ENCODE measurements at places on chromosomes 4 and X.

- no peak for DNase-seq
These were observed 77.0 kb downstream of the COQ2 start for GRCh38 chr4:83207497-83208101.

DNA sequence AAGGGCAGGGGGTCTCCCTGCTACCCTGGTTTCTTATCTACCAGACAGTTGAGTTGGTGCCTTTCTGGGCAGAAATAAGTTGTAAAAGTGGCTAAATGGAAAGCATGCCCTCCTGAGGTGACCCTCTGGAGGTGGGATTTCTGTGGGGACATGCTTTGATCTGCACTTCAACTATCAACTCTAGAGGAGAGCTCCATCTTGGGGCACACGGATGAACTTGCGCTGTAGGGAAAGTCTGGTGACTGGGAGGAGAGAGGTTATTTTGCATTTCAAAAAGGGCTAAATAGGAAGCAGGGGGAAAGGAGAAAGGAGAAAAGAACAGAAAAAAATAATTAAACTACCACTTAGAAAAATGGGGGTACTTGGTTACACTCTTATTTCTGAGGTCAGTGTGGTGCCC lies 12.7 kb upstream of the RHOXF2B start:
- DNase-seq: no peak

- DNase-seq: no peak
These were observed 231.8 kb downstream of the GRID2 start for GRCh38 chr4:92535599-92535998.

DNA sequence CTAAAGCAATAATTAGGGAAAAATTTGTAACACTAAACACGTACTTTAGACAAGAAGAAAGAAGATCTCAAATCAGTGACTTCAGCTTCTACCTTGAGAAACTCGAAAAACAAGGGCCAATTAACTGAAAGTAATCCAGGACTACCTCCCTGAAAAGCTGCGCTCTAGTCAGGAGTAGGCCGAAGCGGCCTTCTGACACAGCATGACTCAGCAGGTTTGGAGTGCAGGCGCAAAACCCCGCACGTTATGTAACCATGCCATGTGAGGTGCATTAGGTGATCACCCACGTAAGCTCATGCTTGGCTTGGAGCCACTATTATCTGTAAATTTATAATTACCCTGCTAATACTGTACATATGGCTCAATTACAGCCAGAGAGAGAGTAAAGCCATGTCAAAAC lies 52.8 kb upstream of the CCDC149 start:
- no peak for DNase-seq

GRCh38 chr4:82784681-82785610 lies 13.7 kb downstream of the SCD5 start:
- no peak for DNase-seq

DNA sequence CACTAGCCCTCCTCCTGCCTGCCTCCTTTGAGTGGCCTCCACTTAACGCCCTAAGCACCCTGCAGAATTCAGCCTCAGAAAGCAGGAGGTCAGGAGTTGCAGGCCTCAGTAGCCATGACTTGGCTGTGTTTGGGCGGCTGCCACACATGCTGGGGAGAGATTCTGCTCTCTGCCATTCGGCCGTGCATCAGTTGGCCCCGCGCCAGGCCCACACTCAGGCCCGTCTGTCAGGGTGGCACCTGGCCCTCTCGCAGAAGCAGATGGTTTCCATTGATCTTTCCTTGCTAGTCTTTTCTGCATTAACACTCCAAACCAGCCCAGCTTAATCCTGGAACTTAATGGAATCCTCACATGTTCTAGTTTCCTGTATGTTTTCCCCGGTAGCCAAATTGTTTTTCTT lies 30.7 kb upstream of the ATP6AP2 start:
- DNase-seq: no peak

DNA sequence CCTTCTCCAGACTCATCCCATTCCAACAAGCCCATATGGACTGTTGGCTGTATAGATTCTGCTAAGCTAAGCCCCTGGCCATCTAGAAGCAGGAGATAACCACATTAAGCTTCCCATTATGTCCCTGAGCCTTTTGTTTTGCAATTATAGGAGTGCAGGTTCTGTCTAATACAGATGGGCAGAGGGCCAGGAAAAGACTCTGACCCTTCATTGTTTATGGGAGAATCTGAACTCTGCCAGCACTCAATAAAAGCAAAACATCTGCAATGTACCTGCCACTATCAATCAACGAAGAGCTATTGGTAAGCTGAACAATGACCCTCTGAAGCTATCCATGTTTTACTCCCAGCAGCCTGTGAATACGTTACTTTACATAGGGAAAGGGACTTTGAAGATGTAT lies 207.3 kb upstream of the CLNK start:
- DNase-seq: no peak

DNA sequence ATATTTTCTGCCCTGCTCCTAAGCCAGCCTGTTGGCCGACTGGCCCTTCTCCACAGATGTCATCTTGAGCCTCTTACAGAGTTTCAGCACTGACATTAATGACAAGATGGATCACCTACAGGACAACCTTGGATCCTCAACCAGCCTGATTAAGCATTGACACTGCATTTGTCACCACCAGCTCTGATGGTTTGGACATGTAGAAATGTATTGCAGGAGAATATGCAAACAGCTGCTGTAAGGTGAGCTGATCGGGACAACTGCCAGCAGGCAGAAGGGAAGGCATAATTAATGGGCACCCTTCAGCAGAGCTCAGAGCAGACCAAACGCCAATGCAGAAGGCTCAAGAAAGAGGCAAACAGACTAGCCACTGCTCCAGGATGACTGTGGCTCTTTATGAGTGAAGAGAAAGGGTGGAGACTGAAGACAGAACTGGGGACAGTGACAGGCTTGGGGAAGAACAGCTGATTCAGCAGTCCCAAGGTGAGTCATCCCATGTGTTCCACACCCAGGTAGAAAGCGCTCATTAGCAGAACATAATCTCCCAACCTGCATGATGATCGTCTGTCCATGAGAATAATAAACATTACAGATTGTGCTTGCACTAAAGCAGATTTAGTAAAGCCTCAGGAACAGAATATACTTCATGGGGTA lies 6.7 kb downstream of the CORIN start:
- no peak for DNase-seq

GRCh38 chr4:121168446-121169281 lies 4.5 kb upstream of the TNIP3 start:
- DNase-seq: no peak

DNA sequence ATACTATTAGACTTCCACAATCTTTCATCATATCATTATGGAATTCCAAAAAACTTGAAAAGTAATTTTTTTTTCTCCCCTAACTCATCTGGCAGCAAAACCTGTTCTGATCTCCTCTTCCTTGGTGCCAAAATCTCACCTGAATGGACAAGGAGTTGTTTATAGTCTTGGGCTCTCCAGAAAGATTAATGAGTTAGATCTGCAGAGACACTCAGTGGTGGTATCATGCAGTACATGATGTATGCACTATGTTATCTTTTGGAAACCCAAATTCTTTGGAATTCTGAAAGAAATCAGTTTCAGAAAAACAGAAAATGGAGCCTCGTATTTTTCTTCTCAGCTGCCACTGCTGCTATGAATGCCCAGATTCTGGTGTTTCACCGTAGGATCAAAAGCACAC lies 11.7 kb downstream of the GPM6B start:
- no peak for DNase-seq

DNA sequence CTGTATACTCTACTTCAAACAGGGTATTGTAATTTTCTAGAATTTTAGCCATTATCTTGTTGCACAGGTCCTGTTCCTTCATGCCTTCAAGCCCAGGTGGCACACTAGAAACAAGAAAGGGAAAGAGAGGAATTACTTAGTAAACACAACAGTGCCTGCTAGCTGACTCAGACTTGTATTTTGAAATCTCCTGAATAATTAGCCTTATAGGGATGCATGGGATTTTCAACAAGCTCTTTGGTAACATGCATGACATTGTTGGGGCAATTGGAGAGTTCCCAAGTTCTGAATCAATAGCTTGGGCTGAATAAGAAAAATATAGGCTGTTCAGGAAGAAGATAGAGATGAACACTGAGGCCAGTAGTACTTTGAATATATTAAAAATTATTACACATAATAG lies 118.8 kb downstream of the FAM13A start:
- no peak for DNase-seq

- DNase-seq: no peak
These were observed 2.8 kb downstream of the PCDH19 start for GRCh38 chrX:100407147-100407783.

DNA sequence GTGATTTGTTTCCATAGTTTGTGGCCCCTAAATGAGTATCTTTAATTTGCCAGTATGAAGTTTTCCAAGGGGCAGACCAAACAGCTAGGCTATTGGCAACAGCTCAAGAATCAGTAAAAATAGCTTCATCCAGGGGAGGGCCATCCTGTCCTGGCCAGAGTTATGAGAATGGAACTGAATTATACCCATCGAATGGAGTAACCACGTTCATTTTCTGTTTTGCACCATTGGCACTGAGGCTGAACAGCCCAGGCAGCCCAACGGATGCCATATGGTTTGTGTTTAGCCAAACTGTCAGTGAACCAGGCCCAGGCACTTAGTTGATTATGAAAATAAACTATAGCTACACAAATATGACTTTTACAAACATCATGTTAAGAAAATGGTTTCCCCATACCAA lies 17.7 kb upstream of the ASB5 start:
- no peak for DNase-seq

DNA sequence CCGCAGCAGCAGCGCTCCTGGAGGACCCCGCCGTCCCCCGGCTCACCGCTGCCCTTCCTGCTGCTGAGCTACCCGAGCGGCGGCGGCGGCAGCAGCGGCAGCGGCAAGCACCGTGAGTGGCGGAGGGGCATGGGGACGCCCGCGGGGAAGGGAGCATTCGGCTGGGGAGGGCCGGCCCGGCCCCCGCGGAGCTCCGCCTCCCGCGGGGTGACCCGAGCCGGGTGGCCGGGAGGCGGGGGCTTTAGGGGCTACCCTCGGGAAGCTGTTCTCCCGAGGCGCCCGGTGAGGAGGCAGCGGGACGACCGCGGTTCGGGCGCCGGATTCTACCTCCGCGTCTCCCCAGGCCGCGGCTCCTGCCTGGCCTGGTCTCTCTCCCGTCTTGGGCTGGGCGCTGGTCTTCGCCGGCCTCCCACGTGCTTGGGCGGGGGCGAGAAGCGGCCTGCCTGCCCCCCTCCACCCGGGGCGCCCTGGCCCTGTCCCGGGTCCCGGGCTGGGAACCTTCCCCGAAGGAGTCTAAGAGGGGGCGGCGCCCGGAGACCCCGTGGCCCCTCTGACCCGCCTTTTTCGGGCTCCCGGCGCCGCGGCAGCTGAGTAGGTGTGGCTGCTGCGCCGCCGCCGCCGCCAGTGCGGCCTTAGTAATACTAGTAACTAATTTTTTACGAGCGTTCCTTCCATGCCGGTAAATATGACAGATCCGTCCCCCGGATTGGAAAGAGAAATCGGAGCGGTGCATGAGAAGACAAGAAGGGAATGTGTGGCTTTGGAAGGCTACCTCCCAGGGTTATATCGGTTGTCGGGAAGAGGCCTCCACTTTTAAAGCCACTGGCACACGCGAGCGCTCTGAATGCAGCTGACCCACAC lies 16.4 kb upstream of the RUFY3 start:
- DNase-seq: peak; percentile 30

DNA sequence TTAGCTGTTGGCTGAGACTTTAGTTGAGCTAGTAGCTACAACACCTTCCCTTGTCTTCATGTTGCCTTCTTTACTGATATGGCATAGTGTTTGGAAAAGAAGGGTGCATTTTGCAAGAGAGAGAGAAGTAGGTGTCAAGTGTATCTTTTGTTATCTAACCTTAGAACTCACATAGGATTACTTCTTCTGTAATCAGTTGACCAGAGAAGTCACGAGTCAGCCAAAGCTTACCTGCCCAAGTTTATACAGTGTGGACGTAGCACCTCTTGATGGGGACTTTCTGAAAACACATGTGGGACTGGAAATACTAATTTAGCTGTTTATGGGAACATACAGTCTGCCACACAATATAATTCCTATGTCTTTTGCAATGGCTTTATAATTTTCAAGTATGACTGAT lies 56.0 kb downstream of the UGT8 start:
- DNase-seq: no peak

DNA sequence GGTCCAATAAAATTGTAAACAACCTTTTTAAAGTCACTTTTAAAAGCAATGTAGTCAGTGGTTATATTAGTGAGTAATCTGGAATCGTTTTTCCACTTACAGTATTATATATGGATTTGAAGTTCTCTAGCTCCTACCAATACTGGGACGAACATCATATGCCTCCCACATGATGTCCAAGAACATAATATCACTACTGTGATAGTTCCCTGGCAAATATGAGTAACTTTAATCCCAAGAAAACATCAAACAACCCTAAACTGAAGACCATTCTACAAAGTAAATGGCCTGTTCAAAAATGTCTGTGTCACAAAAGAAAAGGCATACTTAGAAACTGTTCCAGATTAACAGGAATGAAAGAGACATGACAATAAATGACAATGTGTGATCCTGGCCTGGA lies 53.6 kb upstream of the FGFBP2 start:
- no peak for DNase-seq

DNA sequence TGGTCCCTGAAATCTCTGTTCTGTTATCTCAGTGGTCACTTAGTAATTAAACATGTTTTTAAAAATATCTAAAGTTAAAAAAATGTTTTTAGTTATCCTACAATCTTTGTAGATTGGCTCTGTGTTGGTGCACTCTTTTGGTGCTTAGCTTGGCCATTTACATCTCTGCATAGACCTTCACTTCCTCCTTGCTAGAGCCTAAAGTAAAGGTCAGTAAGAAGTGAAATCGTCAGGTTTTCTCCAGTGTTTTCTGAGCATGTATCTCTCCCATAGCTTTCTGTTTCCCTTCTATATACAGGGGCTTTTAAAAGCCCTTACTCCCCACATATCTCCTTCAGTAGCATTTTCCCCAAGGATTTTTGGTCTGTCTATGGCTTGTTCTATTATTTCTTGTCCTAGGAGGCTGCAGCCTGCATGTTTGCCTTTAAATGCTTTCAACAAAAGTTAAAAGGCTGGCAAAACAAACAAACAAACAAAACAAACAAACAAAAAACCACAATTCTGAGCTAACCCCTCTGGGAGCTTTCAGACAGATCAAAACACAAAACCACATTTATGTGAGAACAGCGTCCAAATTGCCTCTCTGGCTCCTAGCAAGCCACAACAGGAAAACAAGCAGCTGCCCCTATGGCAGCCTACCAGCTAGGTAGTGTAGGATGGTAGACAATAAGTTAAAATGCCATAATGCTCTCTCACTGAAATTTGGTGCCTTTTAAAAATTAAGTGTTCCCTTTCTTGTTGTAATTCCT lies 27.3 kb upstream of the GPRASP2 start:
- DNase-seq: no peak

- DNase-seq: no peak
These were observed 9.1 kb downstream of the NSD2 start for GRCh38 chr4:1880332-1880731.

GRCh38 chr4:75821216-75821615 lies 81.0 kb downstream of the PPEF2 start:
- no peak for DNase-seq

DNA sequence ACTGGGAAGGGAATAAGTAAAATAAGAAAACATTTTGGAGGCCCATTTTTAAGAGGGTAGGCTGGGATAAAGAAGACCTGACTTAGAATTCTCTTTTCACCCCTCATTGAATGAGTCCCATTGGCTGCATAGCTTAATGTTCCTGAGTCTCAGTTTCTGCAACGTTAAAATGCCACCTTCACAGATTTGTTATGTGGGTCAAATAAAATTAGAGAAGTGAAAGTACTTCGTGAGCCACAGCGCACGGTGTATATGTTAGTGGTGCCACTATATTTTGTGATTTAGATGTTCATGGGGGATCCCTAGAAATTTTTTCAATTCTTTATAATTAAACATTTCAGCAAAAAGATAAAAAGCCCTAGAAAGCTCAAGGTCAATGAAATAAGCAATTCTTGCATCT lies 109.2 kb upstream of the HS3ST1 start:
- no peak for DNase-seq

- no peak for DNase-seq
These were observed 16.5 kb upstream of the PIM2 start for GRCh38 chrX:48935301-48935670.

Measured in stimulated activated CD4-positive, alpha-beta T cell treated with anti-CD3 and anti-CD28 coated beads, Interleukin-1b, Interleukin-23, amount 100 ng/mL, for 1 hour (primary cell).